Neural cell (in vitro differentiated cells): ENCODE measurements at places on chromosomes 5 and 9. TPM values are rescaled to one million over a fixed set of nuclear protein-coding genes. Genes with fewer than 3 reads are reported as not detected.

Gene PHYHD1
- not detected in 2 replicates for polyA plus RNA-seq

Gene PCDH1
- polyA plus RNA-seq, result 13.9 and 21.3 TPM in 2 replicates

Gene ADAMTSL2
- 0.30 and 0.85 TPM in 2 replicates for polyA plus RNA-seq

Gene SPATA31C2
- not detected in 2 replicates for polyA plus RNA-seq

Gene TERT
- not detected in 2 replicates for polyA plus RNA-seq

Gene SLC1A3
- 1.9 and 3.5 TPM in 2 replicates for polyA plus RNA-seq

Gene IRGM
- polyA plus RNA-seq, result 0.28 TPM in 1 of 2 replicates, not detected in the other

Gene SHISAL2B
- polyA plus RNA-seq, result not detected in 2 replicates

Gene FTMT
- not detected in 2 replicates for polyA plus RNA-seq

Gene SELENOP
- 1.9 and 5.0 TPM in 2 replicates for polyA plus RNA-seq

Gene KIF20A
- 1.9 and 2.1 TPM in 2 replicates for polyA plus RNA-seq

Gene ZNF879
- 18.7 and 21.0 TPM in 2 replicates for polyA plus RNA-seq

Gene PITX1
- polyA plus RNA-seq, result 1.9 TPM in 1 of 2 replicates, not detected in the other
